ENCODE measurements at places on chromosomes 2 and 18. TPM values are rescaled to one million over a fixed set of nuclear protein-coding genes. Genes with fewer than 3 reads are reported as not detected.
A peak's percentile ranks its signal among the peaks of the same experiment; 100 is the strongest.

- H3K27me3 ChIP-seq, result no peaks in the 10 kb centered on the region
- H3K4me3 ChIP-seq, result no peak overlapping the region
- H3K36me3 ChIP-seq, result no peaks in the 10 kb centered on the region
- H3K4me1 ChIP-seq, result no peaks in the 10 kb centered on the region
- no peak overlapping the region for H3K27ac ChIP-seq
Observed at GRCh38 chr18:75238786-75239185, 28.2 kb downstream of the TSHZ1 start.

Gene AP1S3
- total RNA-seq, result 14.3 TPM

Gene HAAO
- 1.3 TPM for total RNA-seq

Gene ARHGAP15
- total RNA-seq, result not detected

- H3K27ac ChIP-seq, result no peak overlapping the region
- no peak overlapping the region for H3K4me3 ChIP-seq
- H3K27me3 ChIP-seq, result no peaks in the 10 kb centered on the region
- no peaks in the 10 kb centered on the region for H3K4me1 ChIP-seq
- peak; percentile 79 for DNase-seq
- H3K36me3 ChIP-seq, result no peaks in the 10 kb centered on the region
Observed at GRCh38 chr2:168851674-168852320, 38.4 kb downstream of the SPC25 start.

Gene CSRNP3
- total RNA-seq, result 5.9 TPM

DNA sequence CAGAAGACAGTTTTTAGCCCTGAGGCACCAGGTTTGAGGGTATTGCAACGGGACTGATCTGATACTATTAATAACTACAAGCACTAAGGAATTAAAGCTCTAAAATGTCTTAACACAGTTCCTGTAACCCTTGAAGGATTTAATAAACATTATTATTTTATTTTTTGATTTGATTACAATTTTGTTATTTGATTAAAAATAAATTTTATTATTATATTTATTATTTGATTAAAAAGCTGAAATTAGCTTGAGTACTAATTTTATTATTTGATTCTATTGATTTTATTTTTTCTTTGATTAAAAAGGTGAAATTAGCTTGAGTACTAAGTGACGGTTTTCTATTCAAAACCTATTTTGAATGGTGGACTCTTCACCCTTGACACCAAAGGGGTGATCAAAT, 307.3 kb downstream of the ZNF521 start:
- H3K27me3 ChIP-seq, result no peaks in the 10 kb centered on the region
- H3K36me3 ChIP-seq, result no peaks in the 10 kb centered on the region
- no peaks in the 10 kb centered on the region for H3K4me1 ChIP-seq
- H3K27ac ChIP-seq, result no peak overlapping the region
- H3K4me3 ChIP-seq, result no peak overlapping the region

Gene WDR35
- 9.6 TPM for total RNA-seq

Gene RNF149
- total RNA-seq, result 36.4 TPM

DNA sequence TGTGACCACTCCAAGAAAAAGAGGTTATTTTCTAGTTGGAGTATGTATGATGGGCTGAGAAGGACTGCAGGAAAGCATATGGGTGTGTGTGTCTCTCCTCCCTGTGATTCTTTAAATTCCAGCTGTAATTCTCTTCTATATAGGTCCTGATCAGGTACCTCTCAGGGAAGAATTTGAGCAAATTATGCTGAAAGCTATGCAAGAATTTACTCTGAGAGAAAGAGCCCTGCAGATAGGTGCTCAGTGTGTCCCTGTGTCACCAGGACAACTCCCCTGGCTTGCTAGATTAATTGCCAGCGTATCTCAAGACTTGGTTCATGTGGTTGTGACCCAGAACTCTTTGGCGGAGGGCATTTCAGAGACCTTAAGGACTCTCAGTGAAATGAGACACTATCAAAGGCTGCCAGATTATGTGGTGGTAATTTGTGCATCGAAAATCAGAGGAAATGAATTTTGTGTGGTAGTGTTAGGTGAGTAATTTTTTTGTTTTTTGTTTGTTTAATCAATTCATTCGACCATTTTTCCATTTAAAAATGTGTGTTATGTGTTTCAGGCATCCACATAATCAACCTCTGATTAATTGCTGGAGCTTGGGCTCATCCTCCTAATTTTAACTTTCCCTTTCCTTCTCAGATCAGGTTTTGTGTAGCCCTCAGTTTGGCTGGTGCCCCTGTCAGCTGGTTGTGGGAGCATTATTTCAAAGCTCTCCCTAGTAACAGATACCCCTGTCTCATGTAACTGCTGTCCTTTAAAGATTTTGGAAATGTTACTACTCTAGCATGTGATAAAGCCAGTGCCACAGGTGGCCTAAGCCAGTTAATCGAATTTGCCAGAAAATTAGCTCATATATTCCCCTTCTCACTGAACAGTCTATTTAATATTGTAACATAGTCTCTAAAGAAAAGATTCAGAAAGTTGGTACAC, 150.9 kb downstream of the ESCO1 start:
- H3K4me1 ChIP-seq, result no peaks in the 10 kb centered on the region
- H3K27me3 ChIP-seq, result no peaks in the 10 kb centered on the region
- no peak for DNase-seq
- no peaks in the 10 kb centered on the region for H3K36me3 ChIP-seq

Gene BZW1
- total RNA-seq, result 322 TPM

GRCh38 chr2:37084797-37085196, 479 bp downstream of the GPATCH11 start:
- no peaks in the 10 kb centered on the region for H3K27me3 ChIP-seq
- H3K4me1 ChIP-seq, result peaks cover 19% of the 10 kb centered on the region
- DNase-seq, result no peak
- peak overlapping the region; percentile 99 for H3K4me3 ChIP-seq
- H3K36me3 ChIP-seq, result peaks cover 4% of the 10 kb centered on the region

GRCh38 chr2:11222845-11223244, 67.6 kb downstream of the SLC66A3 start:
- no peak overlapping the region for H3K4me3 ChIP-seq
- H3K27me3 ChIP-seq, result no peaks in the 10 kb centered on the region
- H3K36me3 ChIP-seq, result peaks cover 11% of the 10 kb centered on the region
- DNase-seq, result no peak
- no peak overlapping the region for H3K27ac ChIP-seq

Gene GALNT3
- 16.4 TPM for total RNA-seq

Gene LDLRAD4
- total RNA-seq, result 40.1 TPM

Gene CXCR4
- total RNA-seq, result 2.8 TPM

Gene UNC80
- total RNA-seq, result 0.27 TPM

Gene HOXD12
- total RNA-seq, result not detected

Gene RAB27B
- 0.91 TPM for total RNA-seq

- DNase-seq, result no peak
- peaks cover 16% of the 10 kb centered on the region for H3K4me1 ChIP-seq
- H3K27me3 ChIP-seq, result no peaks in the 10 kb centered on the region
- H3K36me3 ChIP-seq, result no peaks in the 10 kb centered on the region
- no peak overlapping the region for H3K4me3 ChIP-seq
Observed at GRCh38 chr2:3280197-3280596, 97.4 kb downstream of the EIPR1 start.

Gene SLC9A4
- total RNA-seq, result 0.07 TPM

Data from astrocyte (in vitro differentiated cells and primary cell).